ENCODE measurements at places on chromosomes 12 and 14.

GRCh38 chr12:10618338-10618987 lies 5.1 kb upstream of the MAGOHB start:
- DNase-seq = peak; percentile 95

DNA sequence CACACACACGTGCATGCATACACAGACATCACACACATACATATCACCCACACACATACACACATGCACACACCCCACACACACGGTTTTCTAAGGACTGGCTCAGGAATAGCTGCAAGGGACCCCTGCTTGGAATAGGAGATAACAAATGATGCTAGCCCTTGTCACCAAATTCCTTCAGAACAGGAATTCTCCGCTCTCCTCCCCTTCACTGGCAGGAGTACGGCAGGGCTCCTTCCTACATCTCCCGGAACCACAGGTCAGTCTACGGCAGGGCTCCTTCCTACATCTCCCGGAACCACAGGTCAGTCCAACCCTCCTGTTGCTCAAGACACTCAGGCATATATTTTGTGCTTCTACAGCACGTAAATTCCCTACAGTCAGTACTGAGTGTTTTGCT lies 23.9 kb downstream of the PHLDA1 start:
- no peak for DNase-seq

GRCh38 chr12:12153596-12153995 lies 82.9 kb downstream of the BCL2L14 start:
- no peak for DNase-seq

- peak; percentile 4 for DNase-seq
Observed at GRCh38 chr12:33825442-33825841, 196.9 kb upstream of the ALG10 start.

- DNase-seq = no peak
Observed at GRCh38 chr14:93702946-93703345, 85.3 kb downstream of the PRIMA1 start.

GRCh38 chr12:75846102-75846501 lies 185.5 kb downstream of the PHLDA1 start:
- DNase-seq = no peak

GRCh38 chr12:91377436-91377835 lies 194.8 kb upstream of the DCN start:
- no peak for DNase-seq

DNA sequence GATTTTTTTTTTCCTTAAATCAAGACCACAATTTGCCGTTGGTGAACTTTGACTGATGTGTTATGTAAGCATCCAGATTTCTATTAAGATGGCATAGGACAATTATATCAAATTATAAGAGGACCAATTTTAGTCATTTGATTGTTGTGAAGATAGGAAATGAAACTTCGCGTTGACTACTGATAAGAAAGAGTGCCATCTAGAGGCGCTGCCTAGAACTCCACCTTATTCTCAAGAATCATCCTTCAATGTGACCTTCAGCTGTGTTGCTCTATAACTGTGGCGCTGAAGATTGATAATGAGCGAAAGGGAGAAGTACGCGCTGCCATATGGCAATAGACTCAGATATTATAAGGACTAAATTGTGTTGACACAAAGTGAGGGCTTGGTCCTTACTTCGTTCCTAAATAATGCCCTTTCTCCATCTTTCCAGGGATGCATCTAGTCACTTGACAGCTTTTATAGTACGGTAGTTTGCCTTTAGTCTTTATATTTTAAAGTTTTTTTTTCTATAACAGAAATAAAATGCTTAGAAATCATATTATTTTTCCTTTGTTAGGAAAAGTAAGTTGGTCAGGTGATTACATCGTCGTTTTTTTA lies 350.8 kb upstream of the STXBP6 start:
- peak; percentile 32 for DNase-seq

DNA sequence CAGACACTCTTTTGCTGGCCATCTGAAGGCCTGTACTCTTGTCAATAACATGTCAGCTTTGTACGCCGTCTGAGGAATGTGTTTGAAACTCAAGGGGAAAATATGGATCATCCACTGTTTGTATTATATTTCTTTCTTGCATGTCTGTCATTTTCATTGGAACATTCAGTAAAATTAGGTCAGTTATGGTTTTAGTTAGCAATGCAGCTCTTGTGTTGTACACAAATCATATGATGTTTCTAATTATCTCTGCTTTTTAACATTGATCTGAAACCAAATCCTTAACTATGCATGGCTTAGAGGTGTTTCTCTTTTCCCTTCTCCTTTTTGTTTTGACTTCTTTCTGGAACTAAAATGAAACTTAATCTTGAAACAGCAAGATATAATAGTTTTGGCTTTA lies 333.6 kb upstream of the PRICKLE1 start:
- DNase-seq = no peak

GRCh38 chr14:22850944-22851764 lies 14.8 kb downstream of the MMP14 start:
- DNase-seq = peak; percentile 99

DNA sequence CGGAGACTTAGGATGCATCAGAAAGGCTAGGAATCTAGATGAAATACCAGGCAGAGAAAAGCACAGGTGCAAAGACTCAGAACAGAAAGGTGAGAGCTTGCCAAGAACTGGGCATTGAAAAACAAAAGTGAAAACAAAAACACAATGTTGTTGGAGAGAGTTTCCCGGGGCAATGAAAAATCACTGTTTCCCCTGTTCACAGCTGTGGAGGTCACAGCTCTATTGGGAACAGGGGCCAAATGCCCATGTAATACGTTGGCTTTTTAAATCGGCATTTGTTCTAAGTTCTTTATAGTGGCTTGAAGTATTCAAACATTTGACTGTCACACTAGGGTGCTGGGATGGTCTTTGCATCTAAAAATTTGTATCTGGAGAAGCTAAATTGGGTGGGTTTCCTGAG lies 108.3 kb downstream of the SLC15A4 start:
- DNase-seq = no peak

DNA sequence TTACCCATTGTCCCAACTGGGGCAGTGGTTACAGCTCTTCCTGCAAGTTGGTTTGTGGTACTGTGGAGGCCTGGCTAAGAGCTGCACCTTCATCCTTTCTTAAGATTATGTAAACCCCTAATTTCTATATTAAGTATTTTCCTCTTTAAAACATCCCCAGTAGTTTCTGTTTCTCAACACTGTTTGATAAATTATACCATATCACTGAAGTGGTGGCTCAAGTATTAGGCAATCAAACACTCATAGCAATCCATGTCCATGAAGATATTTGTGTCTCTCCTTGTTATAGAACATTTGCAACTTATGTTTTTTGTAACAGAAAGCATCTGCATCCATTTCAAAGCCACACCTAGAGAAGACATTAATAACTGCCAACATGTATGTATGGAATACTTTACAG lies 31.8 kb downstream of the ATXN3 start:
- no peak for DNase-seq

- no peak for DNase-seq
Observed at GRCh38 chr12:110345176-110345661, 58.3 kb downstream of the ANAPC7 start.

DNA sequence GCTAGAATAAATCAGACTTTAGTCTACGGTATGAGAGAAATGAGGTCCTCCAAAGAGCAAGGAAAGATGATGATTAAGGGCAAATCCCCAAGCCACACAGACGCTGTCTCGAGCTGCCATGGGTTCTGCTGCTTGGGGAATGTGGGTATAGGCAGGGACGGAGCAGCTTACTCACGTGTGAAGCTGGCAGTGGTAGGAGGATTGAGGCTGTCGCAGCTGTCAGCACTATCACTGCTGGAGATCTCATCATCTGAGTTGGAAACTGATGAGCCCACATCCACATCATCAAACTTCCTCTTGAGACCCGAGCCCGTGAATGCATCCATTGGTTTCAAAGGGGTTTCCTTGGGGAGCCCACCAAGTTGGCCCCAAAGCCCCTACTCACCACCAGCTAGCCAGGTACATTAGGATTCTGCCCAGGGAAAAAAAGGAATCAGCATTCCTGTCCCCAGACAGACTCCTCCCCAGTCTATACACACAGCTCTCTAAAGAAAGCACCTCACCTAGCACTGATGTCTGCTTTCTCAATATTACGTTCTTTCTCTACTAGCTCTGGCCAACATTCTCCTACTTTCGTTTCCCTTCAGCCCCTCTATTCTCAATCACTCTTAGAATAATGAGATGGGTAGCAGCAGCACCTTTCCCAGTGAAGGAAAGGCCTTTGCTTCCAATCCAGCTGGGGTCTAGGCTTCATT lies 7.0 kb downstream of the CSRNP2 start:
- no peak for DNase-seq

GRCh38 chr14:97584528-97584927 lies 787.3 kb downstream of the VRK1 start:
- DNase-seq = no peak

- DNase-seq = peak; percentile 35
Observed at GRCh38 chr12:53659011-53659551, 16.8 kb downstream of the ATP5MC2 start.

GRCh38 chr14:92004062-92004461 lies 35.8 kb downstream of the TRIP11 start:
- peak; percentile 53 for DNase-seq

DNA sequence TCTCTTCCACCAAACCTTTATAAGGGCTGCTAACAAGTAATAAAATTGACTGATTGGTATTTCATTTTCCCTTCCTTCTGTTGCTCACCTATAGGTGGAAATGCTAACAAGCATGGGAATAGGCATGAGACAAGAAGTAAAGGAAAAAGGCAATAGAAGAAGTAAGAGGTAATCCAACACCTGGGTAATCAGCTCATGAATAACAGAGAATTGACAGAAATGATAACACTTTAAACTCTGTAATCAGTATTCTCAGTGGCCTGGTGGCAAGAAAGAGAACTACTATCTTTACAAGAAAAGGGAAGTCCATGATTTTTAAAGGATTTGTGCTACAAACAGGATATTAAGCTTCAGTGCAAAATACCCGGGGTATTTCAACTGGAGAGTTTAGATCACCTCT lies 737.8 kb downstream of the RERGL start:
- no peak for DNase-seq

GRCh38 chr12:125346362-125346761 lies 281.1 kb downstream of the AACS start:
- no peak for DNase-seq

DNA sequence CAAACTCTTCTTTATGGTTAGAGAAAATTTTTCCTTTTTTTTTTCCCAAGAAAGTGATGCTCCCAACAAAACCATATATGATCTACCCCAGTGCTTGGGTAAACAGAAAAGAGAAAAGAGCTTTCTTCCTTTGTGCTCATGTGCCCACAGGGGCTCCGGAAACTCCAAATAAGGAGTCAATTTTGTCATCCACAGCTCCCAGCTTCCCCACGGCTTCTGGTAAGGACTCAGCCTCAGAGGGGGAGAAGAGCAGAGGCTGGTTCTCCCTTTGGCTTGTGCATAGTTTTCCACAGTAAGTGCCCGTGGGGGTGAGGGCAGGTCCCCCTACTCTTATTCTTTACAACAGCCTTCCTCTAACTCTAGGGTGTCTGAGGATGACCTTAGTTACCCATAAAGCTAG lies 13.3 kb upstream of the RGS6 start:
- DNase-seq = peak; percentile 20

DNA sequence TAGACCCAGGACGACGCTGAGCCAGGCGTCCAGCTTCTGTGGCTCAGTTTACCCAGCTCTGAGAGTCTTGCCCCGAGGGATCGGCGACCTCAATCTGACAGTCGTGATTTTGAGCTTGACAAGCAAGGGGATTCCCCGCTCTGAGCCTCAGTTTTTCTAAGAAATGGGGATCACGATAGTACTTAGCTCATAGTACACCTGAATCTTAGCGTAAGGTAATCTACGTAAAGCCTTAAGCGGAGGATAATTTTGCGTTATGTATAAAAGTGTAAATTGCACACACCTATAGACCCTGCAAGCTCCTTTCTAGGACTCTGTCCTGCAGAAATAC lies 285 bp downstream of the MVK start:
- DNase-seq = no peak

GRCh38 chr12:101885912-101886561 lies 8.7 kb downstream of the DRAM1 start:
- DNase-seq = no peak

DNA sequence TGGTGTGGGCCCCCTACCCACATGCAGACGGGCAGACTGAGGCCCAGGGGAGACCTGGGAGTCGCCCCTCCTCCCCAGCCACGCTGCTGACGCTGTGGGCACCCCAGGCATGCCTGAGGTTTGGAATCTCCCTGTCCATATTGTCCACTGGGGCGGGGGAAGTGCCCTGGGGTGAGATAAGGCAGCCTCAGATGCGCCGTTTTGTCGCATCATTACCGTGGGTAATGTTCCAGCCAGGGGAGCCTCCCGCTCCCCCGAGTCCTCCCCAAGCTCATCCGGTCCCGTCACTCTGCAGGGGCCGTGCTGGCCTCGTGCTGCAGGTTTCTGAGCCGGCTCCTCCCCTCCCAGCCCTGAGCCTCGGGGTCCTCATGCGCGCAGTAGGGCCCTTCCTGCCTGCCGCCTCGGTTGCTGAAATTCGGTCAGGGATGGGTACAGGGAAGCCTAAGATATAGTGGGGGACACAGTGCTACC lies 11.4 kb downstream of the INF2 start:
- no peak for DNase-seq

DNA sequence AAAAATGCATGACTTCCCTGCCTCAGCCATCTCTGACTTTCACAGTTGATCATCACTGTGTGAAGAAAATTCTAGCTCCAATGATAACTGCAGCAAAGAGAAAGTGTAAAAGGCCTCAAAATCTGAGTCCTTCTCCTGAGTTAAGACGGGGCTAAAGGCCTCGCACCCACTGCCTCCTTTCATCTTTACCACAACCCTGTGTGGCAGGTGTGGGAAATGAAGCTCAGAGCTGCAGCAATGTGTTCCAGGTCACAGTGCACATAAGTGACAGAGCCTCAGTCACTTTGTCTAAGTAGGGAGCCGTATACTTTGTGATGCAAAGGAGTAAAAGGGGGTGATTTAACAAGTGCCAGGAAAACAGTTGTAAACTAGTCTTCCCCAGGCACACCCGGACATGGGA lies 144.7 kb upstream of the TMCC3 start:
- no peak for DNase-seq

DNA sequence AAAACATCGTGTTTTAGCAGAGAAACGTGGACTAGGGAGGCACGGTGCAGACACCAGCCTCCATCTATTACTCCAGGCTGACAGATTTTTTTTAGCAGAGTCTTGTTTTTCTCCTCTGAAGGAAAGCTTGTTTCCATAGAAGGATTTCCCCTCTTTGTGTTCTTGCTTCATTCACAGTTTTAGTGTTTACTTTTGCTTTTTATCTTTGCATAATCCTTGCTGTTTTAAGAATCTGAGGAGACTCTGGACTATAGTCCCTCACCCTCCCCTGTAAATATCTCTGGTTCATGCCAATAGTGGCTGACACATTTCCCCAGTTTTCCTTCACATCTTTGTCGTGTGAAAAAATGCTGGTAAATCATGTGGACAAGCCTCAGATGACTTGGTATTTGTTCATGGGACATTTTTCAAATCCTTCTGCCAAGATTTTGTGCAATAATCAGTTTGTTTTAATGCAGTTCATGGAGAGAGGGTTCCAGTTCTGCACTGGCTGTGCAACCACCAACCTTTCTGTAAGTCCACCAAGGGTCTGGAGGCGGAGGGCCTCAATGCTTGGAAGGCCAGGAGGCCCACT lies 39.9 kb upstream of the TMCC3 start:
- DNase-seq = no peak

Data from ELR (cell line).